CD4-positive, alpha-beta T cell treated with Interleukin-6 for 4 hours (primary cell): ENCODE measurements at places on chromosomes 4 and X.

DNA sequence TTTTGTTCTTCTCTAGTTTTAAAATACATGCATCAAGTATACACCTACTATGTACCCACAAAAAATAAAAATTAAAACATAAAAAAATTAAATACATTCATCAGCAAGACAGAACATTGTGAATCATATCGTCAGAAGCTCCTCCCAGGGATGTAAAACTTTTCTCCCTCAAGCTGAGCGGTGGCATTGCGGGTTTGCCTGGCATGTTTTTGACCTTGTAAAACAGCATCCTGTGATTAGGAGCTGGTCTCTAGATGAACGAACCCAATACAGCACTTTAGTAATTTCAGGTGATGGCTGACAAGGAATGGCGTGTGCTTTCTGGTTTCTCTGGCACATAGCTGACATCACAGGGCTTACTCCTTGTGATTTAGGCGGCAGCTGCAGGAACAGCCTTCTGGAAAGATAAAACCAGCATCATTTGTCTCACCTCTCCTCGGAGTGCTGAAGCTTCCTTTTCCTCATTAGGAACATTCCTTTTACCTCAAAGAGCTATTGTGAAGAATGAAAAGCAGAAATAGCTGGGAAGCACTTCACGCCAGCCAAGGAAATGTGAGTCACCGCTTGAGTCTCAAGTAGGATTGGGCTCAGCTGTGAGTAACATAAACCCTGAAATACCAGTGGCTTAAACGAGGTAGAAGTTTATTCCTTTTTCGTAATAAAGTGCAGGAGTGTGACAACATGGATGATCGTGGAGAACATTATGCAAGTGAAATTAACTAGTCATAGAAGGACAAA, 44.3 kb downstream of the NYX start:
- DNase-seq, result no peak

GRCh38 chr4:139635966-139636365, 29.7 kb upstream of the MGST2 start:
- no peak for DNase-seq

- no peak for DNase-seq
These were observed 150.2 kb upstream of the HAND2 start for GRCh38 chr4:173680278-173680677.

- no peak for DNase-seq
These were observed 169.6 kb downstream of the GASK1B start for GRCh38 chr4:158003212-158003611.

DNA sequence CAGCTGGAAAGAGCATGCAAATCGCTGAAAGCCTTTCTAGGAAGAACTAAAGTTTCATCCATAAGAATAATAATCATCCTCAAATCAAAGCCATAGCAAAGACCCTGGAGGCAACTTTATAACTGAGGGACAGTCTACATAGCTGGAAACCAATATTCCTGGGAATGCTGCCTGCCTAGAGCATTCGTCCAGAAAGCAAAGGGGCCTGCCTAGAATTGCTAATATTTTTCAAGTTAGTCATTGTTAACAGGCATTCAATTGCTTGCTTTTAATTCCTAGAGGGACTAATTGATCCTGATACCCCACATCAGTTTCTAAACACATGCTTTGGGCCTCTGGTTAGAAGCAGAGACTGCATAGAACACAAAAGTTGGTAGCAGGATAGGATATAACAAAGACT, 4.2 kb upstream of the PPARGC1A start:
- DNase-seq, result no peak

- DNase-seq, result no peak
These were observed 312.2 kb downstream of the GALNTL6 start for GRCh38 chr4:172125443-172125842.

DNA sequence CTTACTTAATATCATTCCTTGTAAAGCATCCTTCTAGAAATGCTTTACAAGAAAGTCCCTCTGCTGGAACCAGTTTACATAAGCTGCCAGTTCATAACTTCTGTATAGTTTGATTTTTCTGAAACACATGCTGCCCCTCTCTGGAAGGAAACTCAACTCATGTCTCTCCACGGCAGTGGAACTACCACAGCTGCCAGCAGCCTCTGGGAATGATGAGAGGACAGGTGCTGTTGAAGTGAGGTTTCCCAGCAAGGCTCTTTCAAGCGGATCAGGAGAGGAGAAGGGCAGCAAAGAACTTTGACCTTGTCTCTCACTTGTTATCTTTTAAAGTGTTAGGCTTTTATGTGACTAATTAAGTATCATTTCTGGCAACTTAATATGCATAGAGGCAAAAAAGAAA, 7.3 kb downstream of the GRPR start:
- DNase-seq, result no peak

DNA sequence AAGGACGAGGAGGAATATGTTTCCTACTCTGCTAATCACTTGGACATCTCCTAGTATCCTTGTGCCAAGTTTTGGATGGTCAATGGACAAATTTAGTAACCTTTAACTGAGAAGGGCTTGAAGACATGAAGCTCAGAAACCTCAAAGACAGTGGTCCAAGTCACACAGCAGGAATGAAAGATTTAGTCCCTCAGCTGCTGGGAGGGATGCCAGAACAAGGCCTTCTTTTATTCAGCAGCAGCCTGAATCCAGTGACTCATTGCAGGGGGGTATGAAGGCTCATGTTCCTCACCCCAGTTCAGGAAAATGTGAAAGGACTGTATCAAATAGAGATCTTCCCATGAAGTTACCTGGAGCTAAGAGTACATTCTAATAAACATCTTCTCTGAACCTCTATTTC, 214.9 kb upstream of the UGT8 start:
- no peak for DNase-seq

DNA sequence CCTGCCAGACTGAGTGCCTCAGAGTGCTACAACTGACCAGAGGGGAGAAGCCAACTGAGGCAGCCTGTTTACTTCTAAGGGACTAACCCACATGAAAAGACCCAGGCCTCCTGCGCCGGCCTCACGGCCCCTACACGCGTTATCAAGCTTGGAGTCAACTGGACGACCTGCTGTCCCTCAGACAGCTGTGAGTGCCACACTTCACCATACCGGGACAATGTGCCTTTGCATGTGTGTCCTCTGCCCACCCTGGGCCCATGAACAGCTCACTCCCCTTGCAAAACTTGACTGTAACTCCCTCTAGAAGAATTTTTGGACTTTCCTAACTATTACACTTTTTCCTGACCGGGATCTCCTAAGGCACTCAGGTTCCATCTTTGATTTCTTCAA, 1.8 kb downstream of the NOP14 start:
- peak; percentile 31 for DNase-seq

DNA sequence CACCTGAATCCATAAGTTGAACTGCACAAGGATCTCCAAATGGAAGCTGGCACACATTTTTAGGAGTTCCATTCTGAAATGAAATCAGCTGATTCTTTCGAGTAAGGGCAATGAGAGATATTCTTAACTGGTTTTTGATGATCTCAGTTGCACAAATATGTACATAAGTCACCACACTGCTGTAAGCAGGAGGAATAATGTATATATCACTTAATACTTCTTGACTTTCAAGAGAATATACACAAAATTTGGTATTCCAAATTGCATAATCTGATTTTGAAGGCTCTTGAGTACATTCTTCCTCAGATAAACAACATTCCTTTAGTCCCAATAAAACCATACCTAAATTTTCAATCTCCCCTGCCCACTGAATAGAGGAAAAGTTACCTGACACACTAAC, 8.2 kb downstream of the FANCB start:
- DNase-seq, result no peak

DNA sequence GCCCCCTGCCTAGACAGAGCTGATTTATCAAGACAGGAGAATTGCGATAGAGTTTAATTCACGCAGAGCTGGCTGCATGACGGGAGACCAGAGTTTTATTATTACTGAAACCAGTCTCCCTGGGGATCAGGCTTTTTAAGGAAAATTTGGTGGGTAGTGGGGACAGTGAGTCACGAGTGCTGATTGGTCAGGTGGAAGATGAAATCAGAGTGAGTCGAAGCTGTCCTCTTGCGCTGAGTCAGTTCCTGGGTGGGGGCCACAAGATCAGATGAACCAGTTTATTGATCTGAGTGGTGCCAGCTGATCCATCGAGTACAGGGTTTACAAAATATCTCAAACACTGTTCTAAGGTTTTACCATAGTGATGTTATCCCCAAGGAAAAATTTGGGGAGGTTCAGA, 36.6 kb downstream of the MYOZ2 start:
- no peak for DNase-seq

GRCh38 chrX:129540068-129540653, at the start of gene OCRL:
Gene OCRL, plus strand, starts transcription at chrX:129540259. Its CDS starts 181 bp downstream, at chrX:129540440.
- peak; percentile 60 for DNase-seq

DNA sequence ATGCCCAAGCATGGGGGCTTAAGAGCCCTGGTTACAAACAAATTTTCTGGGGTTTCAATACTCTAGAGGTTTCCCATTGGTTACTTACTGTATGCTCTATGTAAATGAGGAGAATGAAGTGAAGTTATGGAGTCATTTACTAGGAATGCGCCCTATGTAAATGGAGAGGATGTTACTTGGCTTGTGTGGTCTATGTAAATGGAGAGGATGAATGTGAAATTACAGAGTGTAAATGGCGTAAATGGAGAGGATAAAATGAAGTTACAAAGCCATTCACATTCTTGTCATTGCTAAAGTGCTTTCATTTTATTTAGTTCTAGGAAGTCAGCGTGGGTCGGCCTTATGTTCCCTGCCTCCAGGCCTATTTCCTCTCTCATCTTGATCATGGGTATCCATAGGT, 810.5 kb upstream of the ADGRL3 start:
- no peak for DNase-seq

- DNase-seq, result peak; percentile 40
These were observed 6.1 kb upstream of the ABRAXAS1 start for GRCh38 chr4:83490876-83491450.

- no peak for DNase-seq
These were observed 48.3 kb upstream of the FAM9A start for GRCh38 chrX:8849458-8849857.

DNA sequence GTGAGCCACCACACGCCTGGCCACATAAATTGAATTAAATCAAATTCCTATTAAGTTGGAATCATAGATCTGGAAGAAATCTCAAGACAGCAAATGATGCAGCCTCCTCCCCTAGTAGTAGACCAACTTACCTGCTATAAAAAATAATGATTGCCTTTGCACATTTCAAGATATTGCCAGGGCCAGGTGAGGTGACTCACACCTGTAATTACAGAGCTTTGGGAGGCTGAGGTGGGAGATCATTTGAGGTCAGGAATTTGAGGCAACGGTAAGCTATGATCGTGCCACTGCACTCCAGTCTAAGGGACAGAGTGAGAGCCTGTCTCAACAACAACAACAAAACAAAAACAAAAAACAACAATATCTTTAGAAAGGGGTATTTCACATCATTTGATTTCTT, 17.0 kb upstream of the WWC2 start:
- DNase-seq, result no peak

DNA sequence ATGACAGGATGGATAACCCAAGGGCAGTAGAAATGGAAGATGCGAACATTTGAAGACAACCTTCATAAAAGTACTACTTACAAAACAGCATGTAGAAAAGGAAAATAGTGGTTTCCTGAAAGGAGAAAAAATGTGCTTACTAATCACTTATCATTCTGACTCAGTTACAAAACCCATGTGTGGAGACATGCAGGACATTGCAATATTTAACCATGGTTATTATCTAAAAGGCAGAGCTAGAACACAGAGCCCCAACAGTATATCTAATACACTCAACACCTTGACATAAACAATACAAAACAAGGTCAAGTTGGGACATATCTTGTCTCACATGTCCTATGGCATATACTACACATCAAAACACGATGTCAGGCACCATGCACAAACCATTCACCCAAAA, 55.9 kb downstream of the EIF4E start:
- no peak for DNase-seq

GRCh38 chrX:47093248-47093647, 15.0 kb downstream of the RGN start:
- no peak for DNase-seq

- no peak for DNase-seq
These were observed 84.7 kb upstream of the RAPGEF2 start for GRCh38 chr4:159018062-159018629.

GRCh38 chrX:13752141-13752540, 17.6 kb downstream of the OFD1 start:
- no peak for DNase-seq

DNA sequence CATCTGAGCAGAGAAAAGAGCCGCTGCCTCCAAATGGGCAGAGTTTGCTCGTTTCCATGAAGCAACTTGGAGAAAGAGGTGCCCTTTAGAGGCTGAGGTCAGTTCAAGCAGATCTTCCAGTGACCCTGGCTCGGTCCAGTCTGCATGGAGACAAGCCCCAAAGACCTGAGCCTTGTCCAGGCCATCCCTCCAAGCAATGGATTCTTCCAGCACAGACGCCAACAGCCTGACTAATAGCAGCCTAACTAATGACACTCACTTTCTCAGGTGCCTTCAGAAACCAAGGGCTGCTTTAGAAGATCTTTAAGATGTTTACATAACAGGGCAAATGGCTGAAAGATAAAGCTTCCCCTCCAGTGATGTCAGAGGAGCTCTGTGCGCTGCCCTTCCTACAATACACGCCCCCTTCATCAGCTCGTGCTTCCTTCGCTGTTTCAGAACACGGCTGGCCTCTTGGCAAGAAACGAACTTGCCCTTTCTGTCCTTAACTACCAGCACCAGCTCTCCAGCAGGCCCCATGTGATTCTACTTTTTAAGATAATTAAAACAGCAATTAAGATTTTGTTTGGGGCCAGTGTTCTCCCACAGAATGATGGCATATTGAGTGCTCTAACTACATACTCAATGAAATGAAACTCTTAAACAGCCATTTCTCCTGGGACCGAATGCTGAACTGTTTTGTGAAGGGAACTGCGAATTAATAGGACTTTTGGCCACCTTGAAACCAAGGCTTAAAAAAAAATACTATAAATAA, 119.0 kb downstream of the GPR143 start:
- no peak for DNase-seq

DNA sequence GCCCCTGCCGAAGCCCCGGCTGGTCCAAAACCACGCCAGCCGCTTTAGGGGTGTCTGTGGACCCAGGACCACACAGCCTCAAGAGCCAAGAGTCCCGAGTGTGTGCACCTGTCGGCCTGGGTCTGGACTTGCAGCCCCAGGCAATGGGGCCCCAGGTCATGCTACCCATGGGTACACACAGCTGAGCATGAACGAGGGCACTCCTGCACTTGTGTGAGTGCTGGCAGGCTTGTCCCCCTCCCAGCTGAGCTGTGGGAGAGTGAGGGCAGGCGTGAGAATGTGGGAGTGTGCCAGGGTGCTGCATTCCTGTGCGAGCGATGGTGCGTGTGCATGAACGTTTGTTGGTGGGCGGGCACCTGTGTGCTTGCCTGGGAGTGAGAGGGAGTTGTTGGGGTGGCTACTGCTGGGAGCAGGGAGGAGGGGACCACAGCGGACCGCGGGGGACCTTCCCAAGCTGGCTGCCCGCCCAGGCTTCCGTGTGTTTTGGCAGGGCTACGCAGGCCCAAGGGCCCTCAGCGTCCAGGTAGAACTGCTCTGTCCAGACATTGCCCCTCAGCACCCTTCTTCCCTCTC, 30.8 kb downstream of the BLOC1S4 start:
- no peak for DNase-seq

DNA sequence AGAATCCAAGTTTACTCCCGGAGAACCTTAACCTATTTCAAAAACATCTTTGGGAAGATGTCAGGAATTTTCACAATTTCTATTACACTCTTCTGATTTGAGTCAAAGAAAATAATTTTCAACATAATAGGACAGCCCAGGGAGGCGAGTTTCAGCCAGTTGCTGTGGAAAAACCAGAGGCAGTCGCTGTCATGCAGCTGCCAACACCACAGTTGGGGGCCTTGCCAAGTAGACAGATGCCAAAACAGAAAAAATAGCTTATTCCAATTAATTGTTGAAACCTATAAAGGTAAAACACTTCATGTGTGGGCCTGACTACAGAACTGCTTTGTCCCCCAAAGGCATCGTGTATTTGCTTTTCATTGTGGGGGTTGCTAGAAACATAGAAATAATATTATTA, 225.8 kb downstream of the DMD start:
- DNase-seq, result no peak
